Effector CD4-positive, alpha-beta T cell (primary cell): ENCODE measurements at places on chromosomes 5 and 9.
A peak's percentile ranks its signal among the peaks of the same experiment; 100 is the strongest.

DNA sequence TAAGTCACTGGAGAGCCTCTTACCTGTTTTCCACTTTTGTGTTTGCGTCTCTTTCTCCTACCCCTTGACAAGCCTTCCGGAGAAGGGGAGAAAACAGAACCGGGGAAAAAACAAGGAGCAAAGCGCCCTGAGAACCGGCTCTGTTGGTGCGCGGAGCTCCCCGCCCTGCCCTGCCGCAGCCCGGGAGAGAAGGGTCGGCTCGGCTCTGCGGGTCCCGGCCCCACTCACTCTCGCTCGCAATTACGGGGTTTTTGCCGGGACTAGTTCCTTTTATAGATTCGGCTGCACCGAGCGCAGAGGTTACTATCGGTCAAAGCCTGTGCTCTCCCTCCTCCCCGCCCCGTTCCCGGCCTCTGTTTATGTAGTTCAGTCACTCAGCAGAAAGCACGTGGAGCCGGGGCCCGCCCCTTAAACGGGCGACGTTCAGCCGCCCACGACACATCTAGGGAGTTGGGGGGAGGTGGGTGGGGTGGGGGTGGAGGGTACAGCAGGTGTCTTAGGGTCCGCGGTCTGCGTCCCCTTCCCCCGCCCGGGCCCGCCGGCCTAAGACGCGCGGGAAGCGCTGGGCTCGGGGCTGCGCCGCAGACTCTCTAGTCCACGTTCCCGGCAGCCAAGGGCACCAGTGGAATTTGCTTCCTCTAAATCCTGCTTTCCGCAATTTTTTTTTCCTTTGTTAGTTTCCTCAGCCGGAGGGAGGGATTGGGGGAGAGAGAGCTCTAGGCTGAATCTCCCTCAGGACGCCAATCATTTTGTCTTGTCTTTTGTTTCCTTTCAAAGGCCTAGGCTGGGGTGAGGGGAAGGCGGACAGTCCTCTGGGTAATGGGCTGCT lies at the start of gene ABCA1:
Gene ABCA1 (minus strand): TSS at position 244 of the 829 bp plus-strand sequence. CDS start 24,476 bp downstream, outside the sequence.
- peak; percentile 51 for DNase-seq

GRCh38 chr9:115267790-115268189 lies 149.8 kb upstream of the TNC start:
- DNase-seq: no peak

DNA sequence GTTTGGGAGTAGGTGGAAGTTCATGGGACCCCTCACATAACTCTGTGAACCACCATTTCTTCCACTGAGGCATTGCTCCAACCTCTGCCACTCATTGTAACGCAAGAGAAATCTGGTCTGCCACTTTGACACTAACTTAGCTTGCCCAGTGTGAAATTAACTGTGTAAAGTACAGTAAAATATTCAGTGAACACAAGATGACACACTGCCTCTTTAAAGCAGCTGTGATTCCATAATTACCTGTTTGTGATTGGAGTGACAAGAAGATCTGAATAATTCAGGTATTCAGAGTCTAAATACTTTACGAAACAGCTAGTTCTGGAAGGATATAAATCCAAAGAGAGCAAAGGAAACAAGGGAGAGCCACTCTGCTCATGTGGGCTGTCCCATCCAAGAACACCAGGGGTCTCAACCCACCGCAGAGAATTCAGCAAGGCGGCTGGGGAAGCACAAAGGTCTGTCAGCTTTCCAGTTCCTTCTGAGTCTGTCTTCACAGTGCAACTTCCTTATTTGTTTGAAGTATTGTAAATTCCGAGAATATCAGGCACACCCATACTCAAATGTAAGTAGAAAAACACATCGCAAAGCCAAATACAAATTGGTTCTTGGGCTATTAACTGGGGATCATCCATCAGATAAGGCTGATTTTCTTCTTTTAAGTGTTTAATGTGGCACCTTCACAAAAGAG lies 86.9 kb downstream of the GNAQ start:
- DNase-seq: no peak

GRCh38 chr5:127744241-127744640 lies 41.0 kb downstream of the CCDC192 start:
- DNase-seq: no peak

DNA sequence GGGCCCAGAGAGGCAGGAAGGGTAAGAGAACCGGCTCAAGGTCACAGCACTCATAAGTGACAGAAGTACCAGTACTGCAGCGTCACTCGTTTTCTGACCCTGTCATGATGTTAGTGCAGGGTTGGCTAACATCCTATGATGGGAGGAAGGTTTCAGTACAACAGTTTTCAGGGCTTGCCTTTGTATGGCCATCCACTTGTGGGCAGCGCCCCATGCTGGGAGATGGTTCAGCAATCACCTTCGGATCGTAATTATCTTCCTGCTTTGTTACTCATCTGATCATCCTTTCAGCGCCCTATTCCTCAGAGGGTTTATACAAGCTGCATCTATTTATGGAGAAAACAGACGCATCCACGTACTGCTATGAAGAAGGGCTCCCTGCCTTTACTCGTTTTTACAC lies 2.4 kb downstream of the MAP1B start:
- DNase-seq: no peak

- no peak for DNase-seq
Measured at GRCh38 chr5:56095579-56096102, 100.9 kb upstream of the IL6ST start.

DNA sequence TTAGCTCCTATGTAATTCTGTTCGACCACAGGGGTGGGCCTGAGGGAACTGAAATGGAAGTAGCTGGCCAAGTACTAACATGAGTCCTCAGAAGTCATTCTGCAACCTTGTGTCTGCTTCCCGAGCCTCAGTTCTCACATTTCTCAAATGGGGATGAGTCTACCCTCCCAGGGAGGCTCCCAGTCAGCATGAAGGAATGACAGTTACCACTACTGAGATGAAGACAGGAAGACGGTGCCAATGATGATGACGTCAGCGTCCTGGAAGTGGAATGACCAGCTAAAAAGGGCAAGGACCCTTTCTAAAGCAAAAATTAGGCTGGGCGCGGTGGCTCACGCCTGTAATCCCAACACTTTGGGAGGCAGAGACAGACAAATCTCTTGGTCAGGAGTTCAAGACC lies 6.8 kb downstream of the PIP5KL1 start:
- DNase-seq: no peak

GRCh38 chr5:140112685-140113179 lies 1.2 kb upstream of the PURA start:
- DNase-seq: no peak

- DNase-seq: peak; percentile 52
Measured at GRCh38 chr5:138035605-138036537, 3.0 kb upstream of the FAM13B start.

DNA sequence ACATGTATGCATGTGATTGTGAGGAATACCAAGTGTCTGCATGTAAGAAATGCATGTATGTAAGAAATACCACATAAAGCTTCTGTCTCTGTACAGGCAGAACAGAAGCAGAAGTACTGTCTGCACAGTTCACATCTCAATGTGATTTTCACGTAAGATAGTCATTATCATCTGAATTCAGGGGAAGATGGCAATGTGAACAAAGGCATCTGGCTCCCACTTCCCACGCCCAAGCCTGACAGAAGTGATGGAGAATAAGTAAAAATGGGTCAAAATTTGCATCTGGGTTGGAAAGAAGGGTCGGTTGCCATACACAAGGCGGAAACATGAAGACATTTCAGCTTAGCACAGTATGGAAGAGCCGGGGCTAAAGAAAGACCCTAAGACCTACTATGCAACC lies 71.7 kb downstream of the SUSD1 start:
- DNase-seq: no peak

GRCh38 chr9:127680226-127680625 lies 26.6 kb upstream of the CFAP157 start:
- no peak for DNase-seq

DNA sequence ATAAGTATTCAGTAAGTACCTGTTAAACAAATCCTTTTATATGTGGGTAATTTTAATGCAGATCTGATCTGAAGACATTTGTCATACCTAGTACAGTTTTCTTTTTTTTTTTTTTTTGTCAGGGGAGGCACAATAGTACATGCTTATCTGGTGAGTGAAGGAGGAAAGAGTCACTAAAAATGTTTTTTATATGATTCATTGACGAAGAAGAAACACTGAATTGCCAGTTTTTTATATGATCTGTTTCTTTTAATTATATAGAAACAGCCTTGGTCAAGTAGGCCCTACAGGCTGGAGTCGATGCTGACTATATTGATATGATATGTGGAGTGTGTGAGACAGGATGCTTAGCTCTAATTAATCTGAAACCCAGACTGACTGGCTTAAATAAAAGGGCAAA lies 315.2 kb downstream of the PSAT1 start:
- DNase-seq: no peak

DNA sequence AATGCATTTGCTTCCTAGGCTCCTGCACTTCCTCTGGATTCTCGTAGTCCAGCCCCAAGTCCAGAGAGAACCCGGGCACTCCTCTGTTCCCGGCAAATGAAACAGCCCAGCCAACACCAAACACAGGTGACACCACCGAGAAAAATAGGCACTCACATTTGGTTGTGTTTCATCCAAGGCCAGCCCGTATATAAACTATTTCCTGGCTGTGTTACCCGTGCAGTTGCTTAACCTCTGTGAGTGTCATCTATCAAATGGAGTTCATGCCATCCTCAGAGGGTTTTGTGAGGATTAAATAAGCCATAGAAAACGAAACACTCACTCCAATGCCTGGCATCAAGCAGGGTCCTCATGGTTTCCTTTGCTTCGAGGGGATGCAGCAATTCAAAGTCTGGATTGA lies 115.2 kb downstream of the BOD1 start:
- DNase-seq: no peak

DNA sequence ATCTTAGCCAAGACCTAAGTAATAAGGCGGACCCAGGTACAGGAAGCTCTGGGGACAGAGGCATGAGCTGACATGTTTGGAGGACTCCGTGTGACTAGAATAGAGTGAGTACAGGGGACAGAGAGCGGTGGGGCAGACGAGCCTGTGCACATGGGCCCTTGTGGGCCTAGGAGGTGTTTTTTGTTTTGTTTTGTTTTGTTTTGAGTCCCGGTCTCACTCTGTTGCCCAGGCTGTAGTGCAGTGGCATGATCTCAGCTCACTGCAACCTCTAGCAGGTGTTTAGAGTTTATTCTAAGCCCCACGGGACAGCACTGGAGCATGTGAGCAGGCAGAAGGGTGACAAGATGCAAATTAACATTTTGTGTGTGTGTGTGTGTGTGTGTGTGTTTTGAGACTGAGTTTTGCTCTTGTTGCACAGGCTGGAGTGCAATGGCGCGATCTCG lies 3.1 kb upstream of the EEIG1 start:
- no peak for DNase-seq

GRCh38 chr5:9799606-9800005 lies 169.5 kb upstream of the TAS2R1 start:
- no peak for DNase-seq

DNA sequence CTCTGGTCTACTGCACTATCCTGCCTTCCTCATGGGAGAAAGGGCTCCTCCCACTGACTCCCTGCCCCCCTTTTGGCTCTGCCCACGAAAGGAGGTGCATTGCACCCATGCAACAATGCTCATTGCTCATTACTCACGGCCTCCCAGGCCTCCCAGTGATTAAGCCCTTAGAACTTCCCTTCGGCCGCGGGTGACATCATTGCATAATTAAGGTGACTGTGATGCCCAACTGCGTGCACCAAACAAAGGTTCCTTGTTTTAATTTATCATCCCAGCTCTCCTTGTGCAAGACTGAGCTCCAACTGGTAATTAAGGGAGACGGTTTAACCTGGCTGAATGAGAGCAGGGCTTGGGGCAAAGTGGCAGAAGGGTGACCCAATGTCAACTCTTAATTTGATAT lies 180.4 kb downstream of the GAS1 start:
- DNase-seq: no peak

DNA sequence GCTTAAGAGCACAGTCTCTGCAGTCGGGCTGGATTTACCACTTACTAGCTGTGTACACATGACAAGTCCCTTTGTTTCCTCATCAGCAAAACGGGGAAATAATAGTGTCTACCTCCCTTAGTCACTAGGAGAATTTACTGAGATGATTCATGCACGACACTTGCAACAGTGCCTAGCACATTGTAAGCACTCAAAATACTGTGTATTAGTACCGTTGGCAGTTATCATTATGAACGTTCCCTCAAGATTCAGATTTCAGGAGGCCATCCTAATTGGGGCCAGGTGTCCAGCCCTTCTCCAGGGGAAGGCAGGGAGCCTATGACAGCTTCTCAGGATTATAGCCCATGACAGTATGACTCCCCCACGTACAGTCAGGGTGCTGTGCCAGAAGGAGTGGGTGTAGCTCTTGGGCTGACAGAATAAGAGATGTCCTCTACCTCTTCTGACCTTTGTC lies 164.3 kb downstream of the DOCK2 start:
- no peak for DNase-seq

DNA sequence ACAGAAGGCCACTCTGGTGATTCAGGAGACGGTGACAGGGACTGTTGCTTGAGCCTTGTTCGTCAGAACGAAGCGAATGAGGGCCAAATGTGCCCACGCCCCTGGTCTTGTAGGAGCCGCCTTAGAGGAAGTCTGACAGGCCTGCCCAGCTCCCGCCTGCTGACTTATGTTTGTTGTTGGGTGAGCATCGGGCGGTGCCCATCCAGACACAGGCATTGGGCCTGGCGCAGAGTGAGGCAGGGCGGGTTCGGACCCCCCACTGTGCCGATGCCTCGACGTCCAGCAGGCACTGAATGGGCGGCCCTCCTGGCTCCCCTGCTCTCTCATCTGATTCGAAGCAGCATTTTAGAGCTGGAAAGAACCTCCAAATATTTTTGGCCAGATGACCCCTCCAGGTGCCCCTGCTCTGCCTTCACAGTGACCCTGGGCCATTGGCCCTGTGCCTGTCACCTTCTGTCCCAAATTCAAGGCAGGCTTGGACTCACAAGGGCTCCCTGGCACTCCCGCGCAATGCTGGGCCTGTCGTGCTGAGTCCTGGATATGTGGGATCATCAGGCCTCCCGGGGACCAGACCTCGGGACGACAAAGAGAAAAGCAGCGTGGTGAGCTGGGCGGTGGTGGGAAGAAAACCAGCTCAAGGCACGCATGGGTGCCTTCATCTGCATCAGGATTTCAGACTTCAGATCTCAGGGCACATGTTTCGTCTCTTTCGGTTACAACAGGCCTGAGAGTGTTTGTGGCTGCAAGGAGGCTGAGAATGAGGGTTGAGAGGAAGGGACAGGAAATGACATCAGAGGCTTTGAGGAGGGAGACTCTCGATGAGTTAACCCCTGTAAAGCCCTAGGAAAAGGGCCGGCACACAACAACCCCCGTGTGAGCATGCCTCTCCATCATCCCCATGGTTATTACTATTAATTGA lies 37.1 kb upstream of the OLFM1 start:
- no peak for DNase-seq

DNA sequence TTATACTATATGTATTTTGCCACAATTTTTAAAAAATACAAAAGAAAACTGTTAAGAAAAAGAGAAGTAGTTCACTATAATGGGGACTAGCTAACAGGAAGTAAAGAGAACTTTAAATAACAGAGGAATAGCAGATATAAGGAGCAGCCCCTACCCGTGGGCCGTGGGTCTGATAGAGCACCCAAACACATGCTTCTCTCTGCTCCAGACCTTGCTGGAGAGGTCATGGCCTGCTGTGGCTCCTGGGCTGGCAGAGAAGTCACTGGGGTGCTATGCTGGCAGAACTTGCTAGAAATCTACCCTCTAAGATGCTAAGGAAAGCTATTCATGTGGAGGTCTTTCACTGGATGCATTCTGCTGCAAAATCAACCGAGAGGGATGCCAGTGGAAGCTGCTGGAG lies 10.0 kb upstream of the TNFAIP8 start:
- no peak for DNase-seq
